Prostate gland (tissue), 2 donors: ENCODE measurements at places on chromosomes 16 and 17. TPM values are rescaled to one million over a fixed set of nuclear protein-coding genes. Genes with fewer than 3 reads are reported as not detected.

Gene RNF112
- total RNA-seq, result 6.6 TPM

- H3K27ac ChIP-seq, result no peak overlapping the region
- H3K27me3 ChIP-seq, result no peaks in the 10 kb centered on the region
- peaks cover 6% of the 10 kb centered on the region for H3K36me3 ChIP-seq
- no peaks in the 10 kb centered on the region for H3K4me1 ChIP-seq
These were observed 36.4 kb downstream of the AKAP1 start for GRCh38 chr17:57121308-57122042.

Gene KRTAP4-4
- not detected for total RNA-seq

DNA sequence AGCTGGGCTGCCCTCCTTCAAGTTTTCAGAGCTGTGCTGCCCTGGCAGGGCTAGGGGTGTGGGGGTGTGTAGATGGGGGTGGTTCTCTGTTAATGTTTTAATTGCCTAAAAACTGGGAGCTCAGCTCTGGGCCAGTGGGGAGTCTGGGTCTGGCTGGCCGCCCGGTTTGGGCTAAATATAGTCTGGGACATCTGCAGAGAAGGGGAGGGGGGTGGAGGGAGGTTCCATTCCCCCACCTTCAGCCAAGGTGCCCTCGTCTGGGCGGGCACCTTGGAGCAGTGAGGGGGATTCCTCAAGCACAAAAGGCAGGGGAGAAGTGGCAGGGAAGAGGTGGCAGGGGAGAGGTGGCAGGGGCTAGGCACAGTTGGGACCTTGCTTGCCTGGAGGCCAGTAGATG lies 13.0 kb downstream of the RARA start:
- H3K27me3 ChIP-seq, result no peaks in the 10 kb centered on the region
- H3K4me3 ChIP-seq, result peak overlapping the region; percentile 19
- no peak for DNase-seq
- peak overlapping the region; percentile 58 for H3K27ac ChIP-seq
- H3K4me1 ChIP-seq, result peaks cover 35% of the 10 kb centered on the region

GRCh38 chr17:77504652-77505155 lies 363.9 kb downstream of the SEC14L1 start:
- no peaks in the 10 kb centered on the region for H3K36me3 ChIP-seq
- H3K4me3 ChIP-seq, result no peak overlapping the region
- H3K27me3 ChIP-seq, result no peaks in the 10 kb centered on the region
- DNase-seq, result no peak

GRCh38 chr16:79712276-79712675 lies 111.7 kb upstream of the MAF start:
- H3K4me3 ChIP-seq, result no peak overlapping the region
- H3K27me3 ChIP-seq, result no peaks in the 10 kb centered on the region

GRCh38 chr16:66054095-66054494 lies 312.4 kb upstream of the CDH5 start:
- DNase-seq, result no peak
- H3K27ac ChIP-seq, result no peak overlapping the region
- no peaks in the 10 kb centered on the region for H3K27me3 ChIP-seq

DNA sequence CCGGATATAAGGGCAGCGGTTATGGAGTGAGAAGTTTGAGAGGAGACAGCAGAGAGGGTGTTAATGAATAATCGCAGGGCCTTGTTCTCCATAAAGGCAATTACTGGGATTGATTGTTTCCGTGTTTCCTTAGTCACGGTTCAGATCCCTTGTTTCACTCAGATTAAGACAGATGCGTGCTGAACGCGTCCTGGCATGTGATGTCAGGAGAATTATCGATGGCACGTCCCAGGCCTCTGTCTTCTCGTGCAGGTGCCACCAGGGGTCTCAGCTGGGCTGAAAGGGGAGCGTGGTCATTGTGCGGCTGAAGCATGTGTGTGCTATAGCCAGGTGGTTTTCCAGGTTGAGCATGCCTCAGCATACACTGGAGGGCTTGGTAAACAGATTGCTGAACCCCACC lies 142.4 kb upstream of the NOL11 start:
- H3K27ac ChIP-seq, result no peak overlapping the region
- H3K36me3 ChIP-seq, result no peaks in the 10 kb centered on the region
- no peaks in the 10 kb centered on the region for H3K27me3 ChIP-seq
- no peak overlapping the region for H3K4me3 ChIP-seq
- peak; percentile 20 for DNase-seq

Gene NDUFAF8
- total RNA-seq, result 27.4 TPM
